AG04449 (cell line): ENCODE measurements at places on chromosomes 7 and 10.

- DNase-seq: no peak
Measured at GRCh38 chr10:28783087-28783486, 105.8 kb downstream of the BAMBI start.

- no peak for DNase-seq
Measured at GRCh38 chr10:7046615-7047014, 364.2 kb downstream of the SFMBT2 start.

DNA sequence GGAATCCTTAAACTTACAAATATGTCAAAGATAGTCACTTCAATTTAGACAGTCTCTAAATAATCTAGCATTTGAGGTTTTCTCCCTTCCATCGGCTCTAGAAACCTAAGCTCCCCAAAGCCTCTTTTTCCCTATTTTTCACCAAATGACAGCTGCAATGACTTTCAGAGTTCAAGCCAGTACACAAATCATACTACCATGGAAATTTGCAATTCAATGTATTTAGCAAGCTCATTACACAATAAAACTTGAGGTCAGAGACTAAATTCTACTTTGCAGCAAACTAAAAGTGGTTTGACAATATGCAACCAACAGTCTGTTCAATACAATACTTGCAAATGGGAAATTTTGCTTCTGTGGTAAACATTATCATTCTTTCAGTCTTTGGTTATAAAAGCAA lies 80.3 kb downstream of the SKIDA1 start:
- no peak for DNase-seq

- no peak for DNase-seq
Measured at GRCh38 chr7:26166684-26167266, 14.8 kb downstream of the NFE2L3 start.

- no peak for DNase-seq
Measured at GRCh38 chr7:157540606-157541294, 203.9 kb downstream of the DNAJB6 start.

DNA sequence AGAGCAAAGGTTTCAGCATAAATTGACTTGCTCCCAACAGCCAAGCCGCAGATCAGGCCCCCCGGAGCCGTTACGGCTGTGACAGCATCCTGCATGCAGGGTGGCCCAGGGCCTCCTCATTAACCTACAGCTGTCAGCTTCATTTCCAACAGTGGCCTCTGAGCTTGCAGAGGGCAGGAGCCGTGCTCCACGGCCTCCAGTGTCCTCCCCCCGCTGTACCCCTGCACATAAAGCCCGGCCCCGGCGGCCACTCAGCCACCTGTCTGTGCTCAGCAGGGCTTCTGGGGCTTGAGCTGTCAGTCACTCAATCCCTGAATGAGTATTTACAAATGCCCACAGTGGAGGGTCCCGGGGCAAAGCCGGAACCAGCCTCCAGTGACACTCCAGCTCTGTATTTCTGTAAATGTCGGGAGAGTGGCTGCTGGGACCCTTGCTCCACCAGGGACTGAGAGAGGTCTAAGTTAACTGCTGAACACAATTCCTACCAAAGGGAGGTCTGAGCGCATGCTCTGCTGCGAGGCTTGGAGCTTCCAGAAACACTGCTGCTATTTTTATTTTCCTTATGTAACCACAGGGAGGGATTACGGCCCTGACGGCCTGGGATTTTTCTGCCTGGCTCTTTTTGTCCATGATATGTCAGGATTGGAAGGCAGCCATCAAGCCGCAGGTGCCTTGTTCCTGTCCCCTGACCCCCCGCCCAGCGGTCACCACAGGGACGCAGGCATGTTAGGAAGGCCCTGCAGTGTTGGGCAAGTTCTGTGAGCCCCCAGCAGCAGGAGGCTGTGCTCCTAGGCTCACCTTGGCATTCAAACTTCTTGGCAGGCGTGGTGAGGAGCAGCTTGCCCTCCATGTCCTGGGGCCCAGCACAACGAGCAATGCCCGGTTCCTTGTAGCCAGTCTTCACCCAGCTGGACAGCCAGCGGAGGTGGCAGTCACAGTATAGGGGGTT lies 165.0 kb downstream of the SLIT1 start:
- no peak for DNase-seq

DNA sequence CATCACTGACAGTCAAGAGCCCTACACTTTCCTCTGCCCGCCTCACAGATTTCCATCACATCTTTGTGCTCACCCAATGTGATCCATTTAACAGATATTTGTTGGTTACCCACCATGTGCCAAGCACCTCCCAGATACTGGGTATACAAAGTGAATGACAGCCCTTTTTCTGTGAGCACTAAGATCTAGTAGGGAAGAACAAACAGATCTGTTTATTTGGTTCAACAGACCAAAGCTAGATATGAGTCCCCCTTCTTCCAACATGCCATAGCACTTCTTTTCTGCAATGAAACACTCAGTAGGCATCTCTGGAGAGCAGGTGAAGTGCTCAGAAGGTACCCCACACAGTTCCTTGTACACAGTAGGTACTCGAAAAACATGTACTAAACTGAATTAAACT lies 101.4 kb downstream of the HIPK2 start:
- no peak for DNase-seq

DNA sequence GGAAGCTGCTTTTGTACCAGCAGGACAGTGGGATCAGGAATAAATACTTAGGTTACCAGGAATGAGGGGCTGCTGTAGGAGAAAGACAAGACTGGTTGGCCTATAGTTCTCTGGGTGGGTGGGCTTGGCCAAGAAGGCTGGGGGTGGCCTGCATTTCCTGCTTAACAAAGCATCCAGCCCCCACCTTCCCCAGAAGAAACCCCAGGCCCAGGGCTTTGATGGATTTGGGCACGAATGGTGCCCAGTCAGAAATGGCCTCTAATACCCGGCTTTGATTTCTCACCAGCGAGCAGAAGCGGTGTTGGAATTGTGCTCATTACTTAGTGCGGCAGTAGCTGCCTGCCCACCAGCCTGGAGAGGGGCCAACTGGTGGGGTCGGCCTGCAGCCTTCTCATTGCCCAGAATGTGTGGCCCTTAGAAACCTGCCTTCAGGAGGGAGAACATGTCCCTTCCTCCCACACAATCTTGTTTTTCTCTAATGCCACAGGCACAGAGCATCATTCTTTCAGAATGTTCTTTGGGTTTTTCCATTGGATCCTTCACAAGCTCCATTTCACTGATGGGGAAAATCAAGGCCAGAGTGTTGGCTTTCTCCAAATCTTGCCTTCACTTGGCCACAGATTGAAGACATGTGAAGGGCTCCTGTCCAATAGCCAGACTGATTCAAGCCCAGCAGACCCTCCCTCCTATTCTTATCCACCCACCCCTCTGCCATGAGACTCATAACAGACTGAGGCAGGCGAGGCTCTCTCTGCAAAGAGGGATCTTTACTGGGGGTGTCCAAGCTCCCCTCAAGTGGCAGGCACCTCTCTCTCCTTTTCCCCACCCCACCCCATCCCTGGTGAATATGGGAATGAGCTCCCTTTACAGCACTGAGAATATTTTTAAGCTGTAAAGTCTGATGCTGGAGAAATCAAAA lies 2.5 kb downstream of the UNC5B start:
- DNase-seq: no peak

GRCh38 chr10:130399425-130399950 lies 263.3 kb downstream of the GLRX3 start:
- DNase-seq: no peak

DNA sequence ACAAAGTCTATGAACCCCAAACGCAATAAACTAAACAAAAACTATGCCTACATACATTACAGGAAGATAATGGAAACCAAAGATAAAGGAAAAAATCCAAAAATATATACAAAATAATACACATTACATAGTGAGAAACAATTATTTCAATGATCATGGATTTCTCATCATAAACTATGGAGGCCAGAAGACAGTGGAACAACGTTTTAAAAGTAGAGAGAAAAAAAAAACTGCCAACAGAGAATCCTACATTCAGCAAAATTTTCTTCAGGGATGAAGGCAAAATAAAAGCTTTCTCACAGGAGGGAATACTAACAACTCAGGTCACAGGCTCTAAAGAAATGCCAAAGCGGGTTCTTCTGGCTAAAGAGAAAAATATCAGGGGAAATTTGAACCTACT lies 42.9 kb upstream of the FAM13C start:
- no peak for DNase-seq

DNA sequence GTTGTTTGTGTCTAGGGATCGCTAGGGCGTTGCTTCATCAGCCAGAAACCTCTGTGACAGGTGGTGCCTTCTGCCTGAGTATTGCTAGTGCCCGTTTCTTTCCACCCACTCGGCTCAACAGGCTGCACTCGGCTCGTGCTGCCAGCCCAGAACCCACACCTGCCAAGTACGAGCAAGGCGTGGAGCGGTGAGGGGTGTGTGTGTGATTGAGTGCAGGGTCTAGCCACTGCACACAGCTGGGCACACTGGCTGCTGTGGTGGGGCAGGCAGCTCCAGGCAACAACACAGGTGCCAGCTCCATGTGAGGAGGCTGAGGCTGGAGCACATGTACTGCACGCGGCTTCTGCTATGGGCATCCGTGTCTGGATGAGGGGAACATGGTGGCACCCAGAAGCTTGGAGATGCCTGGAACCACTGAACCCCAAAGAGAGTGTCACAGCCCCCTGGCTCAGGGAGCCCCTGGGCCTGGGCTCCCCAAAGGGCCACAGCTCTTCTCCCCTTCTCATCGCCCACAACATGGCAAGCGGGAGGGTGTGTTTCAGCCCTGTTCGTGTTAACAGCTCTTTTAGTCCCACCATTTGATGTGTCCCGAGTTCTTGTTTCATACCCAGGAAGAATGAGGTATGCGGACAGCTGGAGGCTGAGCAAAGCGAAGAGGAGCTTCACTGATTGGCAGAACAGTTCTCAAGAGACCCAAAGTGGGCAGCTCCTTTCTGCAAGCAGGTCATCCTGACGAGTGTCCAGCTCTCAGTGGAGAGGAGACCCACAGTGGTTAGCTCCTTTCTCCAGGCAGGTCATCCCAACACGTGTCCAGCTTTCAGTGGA lies 78.1 kb downstream of the HDAC9 start:
- DNase-seq: no peak

DNA sequence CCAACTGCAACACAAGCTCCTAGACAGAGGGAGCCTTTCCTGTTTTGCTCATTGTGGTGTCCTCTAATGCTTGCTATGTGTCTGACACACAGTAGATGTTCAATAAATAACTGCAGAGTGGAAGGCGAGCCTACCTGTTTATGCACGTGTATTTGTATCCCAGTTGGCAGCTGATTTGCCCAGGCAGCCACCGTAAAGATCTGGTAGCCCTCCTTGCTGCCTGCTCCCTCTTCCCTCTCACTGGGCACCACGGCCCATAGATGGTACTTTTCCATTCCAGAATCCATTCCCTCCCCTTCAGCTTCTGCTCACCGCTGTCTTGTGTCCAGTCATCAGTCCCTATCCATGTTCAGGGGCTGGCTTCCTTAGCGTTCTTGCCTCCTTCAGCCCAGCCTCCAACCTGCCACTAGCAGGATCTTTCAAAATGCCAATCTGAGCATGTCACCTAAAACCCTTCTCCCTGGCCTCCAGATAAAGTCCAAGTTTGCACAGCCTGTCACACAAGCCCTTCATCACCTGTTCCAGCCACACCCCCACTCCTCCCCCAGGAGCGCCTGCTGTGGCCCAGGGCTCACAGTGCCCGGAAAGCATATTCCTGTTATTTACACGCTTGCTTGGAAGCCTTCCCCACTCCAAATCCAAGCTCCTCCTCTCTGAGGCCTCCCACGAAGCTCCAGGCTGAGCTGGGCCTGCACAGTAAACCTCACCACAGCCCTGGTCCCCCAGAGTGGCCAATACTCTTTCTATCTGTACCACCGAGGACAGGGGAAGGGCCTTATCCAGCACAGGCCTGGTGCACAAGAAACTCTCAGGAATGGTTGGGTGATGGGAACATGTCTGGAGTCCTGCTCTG lies 21.0 kb downstream of the ZCCHC24 start:
- no peak for DNase-seq

DNA sequence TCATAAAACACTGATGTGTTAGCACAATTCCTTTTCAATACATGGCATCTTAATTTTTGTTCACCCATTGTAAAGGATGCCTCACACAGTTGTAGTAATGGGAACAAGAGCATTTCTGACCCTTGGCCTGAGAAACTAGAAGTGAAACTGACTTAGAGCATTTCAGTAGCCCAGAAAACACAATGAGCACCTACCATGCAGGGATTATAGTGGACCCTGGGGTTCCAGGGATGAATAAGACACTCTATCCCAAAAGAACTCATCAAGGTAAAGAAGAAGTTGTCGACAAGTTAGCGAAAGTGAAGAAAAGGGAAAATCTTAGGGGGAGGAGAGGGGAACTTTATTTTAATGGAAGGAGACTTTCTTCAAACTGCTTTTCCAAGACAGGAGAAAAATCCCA lies 125.6 kb downstream of the NT5C2 start:
- DNase-seq: no peak

- DNase-seq: no peak
Measured at GRCh38 chr7:115976651-115977050, 53.9 kb downstream of the TFEC start.

DNA sequence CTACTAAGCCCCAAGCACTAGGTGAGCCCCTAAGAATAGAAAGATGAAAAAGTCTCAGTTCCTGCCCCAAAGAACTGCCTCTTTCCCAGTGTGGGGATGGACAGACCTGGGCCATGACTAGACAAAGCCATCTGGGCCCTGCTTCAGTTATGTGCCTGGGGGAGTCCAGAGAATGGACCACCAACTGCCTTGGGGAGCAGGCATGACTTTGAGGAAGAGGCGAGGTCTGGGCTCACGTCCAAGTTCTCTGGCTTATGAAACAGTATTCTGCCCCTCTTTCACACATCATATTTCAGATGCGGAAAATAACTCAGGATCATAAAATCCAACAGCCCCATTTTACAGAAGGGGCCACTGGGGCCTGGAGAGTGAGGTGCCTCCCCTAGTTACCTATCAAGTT lies 80.3 kb downstream of the PLXNA4 start:
- no peak for DNase-seq

DNA sequence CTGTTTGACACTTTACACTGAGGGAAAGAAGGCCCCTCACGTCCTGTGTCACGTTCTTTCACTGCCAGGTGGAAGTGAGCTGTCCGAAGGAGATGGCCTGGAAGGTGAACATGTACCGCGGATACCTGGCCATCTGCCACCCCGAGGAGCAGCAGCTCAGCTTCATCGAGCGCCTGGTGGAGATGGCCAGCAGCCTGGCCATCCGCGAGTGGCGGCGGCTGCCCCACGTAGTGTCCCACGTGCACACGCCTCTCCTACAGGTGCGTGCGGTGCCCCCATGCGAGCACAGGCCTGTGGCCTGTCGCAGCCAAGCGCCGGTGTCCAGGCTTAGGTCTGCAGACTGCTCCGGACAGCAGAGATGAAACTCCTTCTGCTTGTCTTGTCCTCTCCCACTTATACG lies 103.4 kb downstream of the TRRAP start:
- DNase-seq: no peak

GRCh38 chr10:17348011-17348500 lies 106.3 kb downstream of the ST8SIA6 start:
- DNase-seq: no peak

GRCh38 chr7:123535517-123535916 lies 1.1 kb upstream of the IQUB start:
- DNase-seq: no peak
